DMS 273 treated with DMSO at 0.1 percent for 48 hours (cell line): ENCODE measurements at places on chromosomes 3 and 15.

DNA sequence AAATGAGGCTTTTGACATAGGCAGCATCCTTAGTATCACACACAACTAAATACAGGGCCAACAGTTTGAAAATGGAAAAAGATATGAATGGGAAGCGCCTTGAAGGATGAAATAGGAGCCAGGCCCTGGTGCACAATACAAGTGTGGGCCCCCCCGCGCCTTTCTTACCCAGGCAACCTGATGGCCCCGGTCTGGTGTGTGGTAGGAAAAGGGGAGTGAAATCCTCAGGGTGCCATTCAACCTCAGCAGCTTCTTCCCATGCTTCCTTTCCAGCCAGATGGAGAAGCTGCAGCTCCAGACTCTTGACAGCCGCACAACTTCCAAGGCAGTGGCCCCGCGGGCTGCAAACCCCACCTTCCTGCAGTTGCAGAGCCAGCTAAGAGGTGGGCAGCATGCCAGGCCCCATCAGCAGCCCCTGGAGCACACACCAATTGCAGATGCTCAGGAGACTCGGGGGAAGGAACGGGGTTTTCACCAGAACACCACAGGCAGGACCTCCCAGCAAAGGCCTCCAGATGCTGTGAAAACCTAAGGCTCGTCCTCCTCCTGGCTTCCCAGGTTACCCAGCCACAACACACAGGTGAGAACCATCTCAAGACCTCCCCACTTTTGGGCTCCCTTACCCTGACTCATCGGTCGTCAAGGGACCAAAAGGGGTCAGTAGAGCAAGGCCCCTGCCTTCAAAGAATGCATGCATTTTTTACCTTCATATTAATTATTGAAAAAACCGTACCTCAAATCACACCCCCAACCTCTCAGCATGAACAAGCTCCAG, 101.6 kb downstream of the CPN2 start:
- DNase-seq, result peak; percentile 54

DNA sequence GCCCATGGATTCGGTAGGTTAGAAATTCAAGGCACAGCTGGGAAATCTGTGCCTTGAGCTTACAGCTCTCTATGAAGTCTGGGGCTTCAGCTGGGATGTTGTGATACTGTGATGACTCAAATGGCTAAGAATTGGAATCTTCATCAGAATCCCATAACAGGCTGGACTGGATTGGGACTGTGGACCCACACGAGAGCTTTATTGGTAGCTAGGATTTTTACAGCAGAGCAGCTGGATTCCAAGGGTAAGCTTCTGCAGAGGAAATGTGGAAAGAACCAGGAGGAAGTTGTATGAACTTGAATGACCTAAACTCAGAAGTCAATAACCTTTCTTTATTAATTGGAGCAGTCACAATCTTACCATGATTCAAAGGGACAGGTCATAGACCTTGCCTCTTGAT, 1187.1 kb downstream of the ROBO1 start:
- DNase-seq, result no peak

GRCh38 chr3:190167936-190168680, 47.4 kb upstream of the P3H2 start:
- no peak for DNase-seq

DNA sequence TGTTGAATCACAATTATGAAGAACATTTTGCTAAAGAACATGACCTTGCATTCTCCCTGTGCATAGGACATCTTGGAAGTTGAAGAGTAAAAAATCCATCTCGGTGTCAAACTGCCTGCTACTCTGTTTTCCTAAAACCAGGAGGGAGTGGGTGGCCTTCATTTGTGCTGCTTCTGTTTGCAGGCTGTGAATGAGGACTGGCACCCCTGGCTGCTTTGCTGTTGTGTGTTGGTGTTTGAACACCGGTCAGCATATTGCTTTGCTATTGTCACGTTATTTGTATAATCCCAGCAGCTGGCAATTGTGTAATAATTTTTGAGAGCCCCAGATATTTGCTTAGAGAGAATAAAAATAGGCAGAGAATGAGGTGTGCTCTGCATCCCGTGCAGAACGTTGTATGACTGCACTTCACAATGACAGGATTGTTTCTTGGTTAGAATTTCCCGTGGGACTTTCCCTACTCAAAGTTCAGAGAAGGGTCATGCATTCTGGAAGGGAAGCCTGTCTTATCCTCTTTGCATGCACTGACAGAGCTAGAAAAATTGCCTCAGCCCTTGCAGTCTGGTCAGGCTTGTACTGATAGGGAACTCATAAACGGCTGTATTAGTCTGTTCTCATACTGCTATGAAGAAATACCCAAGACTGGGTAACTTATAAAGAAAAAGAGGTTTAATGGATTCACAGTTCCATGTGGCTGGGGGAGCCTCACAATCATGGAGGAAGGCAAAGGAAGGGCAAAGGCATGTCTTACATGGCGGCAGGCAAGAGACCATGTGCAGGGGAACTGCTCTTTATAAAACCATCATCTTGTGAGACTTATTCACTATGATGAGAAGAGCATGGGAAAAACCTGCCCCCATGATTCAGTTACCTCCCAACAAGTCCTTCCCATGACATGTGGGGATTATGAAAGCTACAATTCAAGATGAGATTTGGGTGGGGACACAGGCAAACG, 16.3 kb downstream of the SV2B start:
- DNase-seq, result no peak

GRCh38 chr3:149765762-149766334, 13.6 kb upstream of the COMMD2 start:
- no peak for DNase-seq

DNA sequence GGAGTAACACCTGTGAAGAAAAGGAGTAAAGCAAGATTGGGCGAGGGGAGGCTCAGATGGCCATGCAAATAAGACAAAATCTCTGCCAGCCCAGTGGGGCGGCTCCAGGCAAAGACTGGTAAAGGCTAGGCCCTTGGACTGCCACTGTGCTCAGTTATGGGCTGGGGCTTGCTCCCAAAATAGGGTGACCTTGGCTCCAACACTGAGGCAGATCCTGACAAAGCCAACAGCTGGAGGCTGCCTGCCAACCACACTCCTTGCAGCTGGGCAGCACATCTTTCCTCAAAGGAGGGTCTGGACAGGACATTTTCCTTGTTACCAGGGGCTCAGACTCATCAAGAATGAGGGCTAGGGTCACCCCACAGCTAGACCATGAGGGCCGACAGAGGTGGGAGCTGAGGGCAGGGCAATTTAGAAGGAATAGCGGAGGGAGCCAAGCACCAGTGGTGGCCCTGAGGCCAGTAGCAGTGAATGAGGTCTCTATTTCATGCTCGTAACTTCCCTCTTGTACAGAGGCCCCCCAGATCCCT, 86.1 kb downstream of the CHRD start:
- DNase-seq, result no peak
